CMK (cell line): ENCODE measurements at places on chromosomes 4 and X.

- DNase-seq, result no peak
These were observed 53.5 kb downstream of the TBC1D14 start for GRCh38 chr4:6963139-6963611.

GRCh38 chr4:43864616-43865146 is 583.9 kb downstream of the KCTD8 start:
- no peak for DNase-seq

GRCh38 chr4:76654791-76655190 is 219.8 kb downstream of the SHROOM3 start:
- DNase-seq, result no peak

GRCh38 chr4:53818104-53818503 is 226.8 kb upstream of the LNX1 start:
- DNase-seq, result no peak

- DNase-seq, result no peak
These were observed 3.7 kb upstream of the SETD7 start for GRCh38 chr4:139559687-139560086.

- no peak for DNase-seq
These were observed 4.6 kb upstream of the LUZP4 start for GRCh38 chrX:115284877-115285276.

GRCh38 chrX:74925225-74926088 is at the start of gene NEXMIF:
TSS of gene NEXMIF (minus strand) at chrX:74925452.
- no peak for DNase-seq

DNA sequence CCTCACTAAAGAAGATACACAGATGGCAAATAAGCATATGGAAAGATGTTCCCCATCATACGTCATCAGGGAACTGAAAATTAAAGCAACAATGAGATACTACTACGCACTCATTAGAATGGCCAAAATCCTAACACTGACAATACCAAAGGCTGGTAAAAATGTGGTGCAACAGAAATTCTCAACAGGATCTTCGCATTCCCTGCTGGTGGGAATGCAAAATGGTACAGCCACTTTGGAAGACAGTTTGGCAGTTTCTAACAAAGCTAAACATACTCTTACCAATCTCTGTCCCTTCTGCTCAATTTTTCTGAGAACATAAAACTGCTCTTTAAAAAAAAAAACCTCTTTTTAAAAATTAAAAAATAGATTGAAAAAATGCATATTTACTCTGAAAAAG is 300.2 kb downstream of the FBXW7 start:
- DNase-seq, result no peak

GRCh38 chr4:87220094-87220822 is at the start of gene KLHL8:
TSS of gene KLHL8 (minus strand) at chr4:87220618. CDS start at chr4:87195539, 25,079 bp downstream.
- DNase-seq, result peak; percentile 53

- no peak for DNase-seq
These were observed 246.5 kb downstream of the PPP1R2C start for GRCh38 chrX:42531441-42531840.

DNA sequence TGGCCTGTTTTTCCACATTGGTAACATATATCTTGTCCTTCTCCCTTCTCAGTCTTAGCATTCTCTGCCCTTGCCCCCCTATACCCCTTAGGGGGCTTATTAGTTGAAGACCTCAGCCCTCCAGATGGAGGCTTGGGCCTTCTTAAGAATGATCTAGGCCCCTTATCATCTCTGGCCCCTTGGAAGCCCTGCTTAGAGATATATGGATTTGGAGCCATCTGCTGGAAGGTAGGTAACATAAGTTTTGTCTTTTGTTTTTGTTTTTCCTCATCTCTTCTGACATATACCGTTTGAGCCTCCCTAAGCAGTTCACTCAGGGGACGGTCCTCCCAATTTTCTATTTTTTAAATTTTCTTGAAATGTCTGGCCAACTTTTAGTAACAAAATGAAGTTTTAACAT is 48.3 kb upstream of the NAP1L2 start:
- DNase-seq, result no peak

DNA sequence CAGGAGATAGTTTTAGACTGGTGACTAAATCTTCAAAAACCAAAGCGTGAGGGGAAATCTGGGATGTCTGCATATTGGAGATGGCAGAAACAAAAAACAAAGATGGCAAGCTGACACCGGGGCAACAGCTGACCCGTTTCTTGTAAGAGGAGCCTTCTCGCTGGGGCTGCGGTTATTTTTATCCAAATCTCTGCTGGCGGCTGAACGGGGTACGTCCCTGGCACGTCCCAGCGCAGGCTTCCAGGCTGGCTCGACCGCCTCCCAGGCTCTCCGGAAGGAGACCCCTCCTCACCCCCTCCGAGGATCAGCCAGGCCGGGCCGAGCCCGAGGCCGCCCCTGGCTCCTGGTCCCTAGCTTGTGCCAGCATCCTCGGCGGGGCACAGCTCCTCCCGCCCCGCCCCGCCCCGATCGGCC is 403 bp downstream of the SGCB start:
- no peak for DNase-seq
